ENCODE measurements at places on chromosomes 1 and 21. TPM values are rescaled to one million over a fixed set of nuclear protein-coding genes. Genes with fewer than 3 reads are reported as not detected.

- no peak overlapping the region for H3K27ac ChIP-seq
- H3K27me3 ChIP-seq = no peaks in the 10 kb centered on the region
- no peak overlapping the region for H3K4me3 ChIP-seq
- H3K4me1 ChIP-seq = no peaks in the 10 kb centered on the region
- no peak for DNase-seq
Observed at GRCh38 chr1:107617921-107618320, 347.1 kb downstream of the VAV3 start.

GRCh38 chr1:25797939-25798338, 2.1 kb upstream of the SELENON start:
- no peak overlapping the region for H3K4me3 ChIP-seq
- no peaks in the 10 kb centered on the region for H3K36me3 ChIP-seq
- no peak overlapping the region for H3K27ac ChIP-seq
- no peaks in the 10 kb centered on the region for H3K27me3 ChIP-seq

- H3K27ac ChIP-seq = peak overlapping the region; percentile 12
- DNase-seq = no peak
- H3K27me3 ChIP-seq = no peaks in the 10 kb centered on the region
- no peak overlapping the region for H3K4me3 ChIP-seq
- peaks cover 58% of the 10 kb centered on the region for H3K4me1 ChIP-seq
- no peaks in the 10 kb centered on the region for H3K36me3 ChIP-seq
Observed at GRCh38 chr1:209105701-209106100, 477.8 kb upstream of the CAMK1G start.

- H3K36me3 ChIP-seq = no peaks in the 10 kb centered on the region
- no peaks in the 10 kb centered on the region for H3K4me1 ChIP-seq
- H3K4me3 ChIP-seq = no peak overlapping the region
- no peak overlapping the region for H3K27ac ChIP-seq
- H3K27me3 ChIP-seq = no peaks in the 10 kb centered on the region
Observed at GRCh38 chr21:22421416-22422180, 1423.4 kb downstream of the NCAM2 start.

GRCh38 chr1:58854576-58854975, 70.7 kb upstream of the JUN start:
- no peak overlapping the region for H3K27ac ChIP-seq
- no peaks in the 10 kb centered on the region for H3K27me3 ChIP-seq
- no peaks in the 10 kb centered on the region for H3K36me3 ChIP-seq
- H3K4me3 ChIP-seq = no peak overlapping the region
- H3K4me1 ChIP-seq = peaks cover 27% of the 10 kb centered on the region
- peak; percentile 36 for DNase-seq

GRCh38 chr1:211099393-211099792, 34.6 kb downstream of the KCNH1 start:
- no peak for DNase-seq
- H3K27ac ChIP-seq = no peak overlapping the region

DNA sequence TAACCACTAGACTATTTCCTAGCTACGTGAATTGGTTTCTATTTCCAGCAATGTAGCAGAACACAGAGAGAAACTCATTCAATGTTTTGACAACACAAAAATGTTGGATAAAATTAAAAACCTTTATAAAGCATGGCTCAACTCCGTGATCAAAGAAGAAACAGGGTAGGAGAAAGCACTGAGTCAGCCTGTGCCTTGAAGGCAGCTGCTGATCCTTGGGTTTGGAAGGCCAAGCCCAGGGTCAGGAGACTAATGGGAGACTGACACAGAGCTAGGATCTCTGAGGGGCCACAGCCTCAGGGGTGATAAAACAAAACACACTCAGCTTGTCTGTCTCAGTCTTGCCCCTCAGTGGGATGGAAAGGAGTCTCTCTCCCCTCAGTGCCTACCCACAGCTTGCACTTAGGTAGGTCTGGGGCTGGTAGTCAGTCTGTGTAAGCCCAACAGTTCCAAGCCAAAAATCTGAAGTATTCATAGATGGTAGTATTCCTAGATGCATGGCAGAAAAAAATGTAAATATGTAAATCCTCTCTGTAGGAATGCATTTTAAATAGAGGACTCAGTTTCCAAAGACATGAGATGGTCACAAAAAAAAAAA, 53.3 kb downstream of the B3GALNT2 start:
- H3K27ac ChIP-seq = no peak overlapping the region
- H3K27me3 ChIP-seq = no peaks in the 10 kb centered on the region
- H3K4me3 ChIP-seq = no peak overlapping the region
- H3K36me3 ChIP-seq = peaks cover 1% of the 10 kb centered on the region
- DNase-seq = no peak

DNA sequence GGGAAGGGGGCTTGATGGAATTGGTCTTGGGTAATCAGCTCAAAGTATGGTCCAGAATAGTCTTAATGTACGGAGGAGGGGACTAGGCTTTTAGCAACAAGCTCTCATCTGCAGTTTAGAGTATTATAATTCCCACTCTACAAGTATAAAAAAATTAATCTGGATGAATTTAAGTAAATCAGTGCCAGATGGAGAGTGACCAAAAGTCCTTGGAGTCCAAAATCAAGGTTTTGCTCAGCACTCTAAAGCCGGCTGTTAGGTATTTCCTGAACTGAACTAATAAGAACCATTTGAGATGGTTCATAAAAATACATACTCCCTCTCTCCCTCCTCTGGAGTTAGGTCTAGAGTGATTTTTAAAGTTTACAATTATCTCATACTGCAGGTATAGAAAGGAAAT, 23.7 kb downstream of the GLUL start:
- no peak for DNase-seq
- no peak overlapping the region for H3K4me3 ChIP-seq
- H3K4me1 ChIP-seq = no peaks in the 10 kb centered on the region
- H3K27me3 ChIP-seq = peaks cover 2% of the 10 kb centered on the region

DNA sequence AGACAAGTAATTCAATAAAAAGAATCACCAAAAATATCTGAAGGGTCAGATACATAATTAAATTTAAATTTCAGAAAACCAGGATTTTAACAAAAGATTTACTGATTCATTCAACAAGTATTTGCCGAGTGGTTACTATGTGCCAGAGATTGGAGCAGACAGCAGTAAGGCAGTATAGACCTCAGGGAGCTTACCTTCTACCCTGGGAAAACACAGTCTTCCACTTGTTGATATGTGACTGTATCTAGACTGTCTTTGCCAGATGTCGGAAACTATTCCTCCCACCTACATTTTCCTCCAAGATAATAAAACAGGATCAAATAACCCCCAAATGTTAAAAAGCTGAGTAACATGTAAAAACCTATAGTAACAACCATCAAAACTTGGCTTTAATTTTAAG, 6.2 kb downstream of the HNRNPR start:
- H3K27ac ChIP-seq = no peak overlapping the region
- H3K4me3 ChIP-seq = no peak overlapping the region
- DNase-seq = no peak
- peaks cover 2% of the 10 kb centered on the region for H3K36me3 ChIP-seq
- H3K27me3 ChIP-seq = no peaks in the 10 kb centered on the region
- peaks cover 3% of the 10 kb centered on the region for H3K4me1 ChIP-seq

DNA sequence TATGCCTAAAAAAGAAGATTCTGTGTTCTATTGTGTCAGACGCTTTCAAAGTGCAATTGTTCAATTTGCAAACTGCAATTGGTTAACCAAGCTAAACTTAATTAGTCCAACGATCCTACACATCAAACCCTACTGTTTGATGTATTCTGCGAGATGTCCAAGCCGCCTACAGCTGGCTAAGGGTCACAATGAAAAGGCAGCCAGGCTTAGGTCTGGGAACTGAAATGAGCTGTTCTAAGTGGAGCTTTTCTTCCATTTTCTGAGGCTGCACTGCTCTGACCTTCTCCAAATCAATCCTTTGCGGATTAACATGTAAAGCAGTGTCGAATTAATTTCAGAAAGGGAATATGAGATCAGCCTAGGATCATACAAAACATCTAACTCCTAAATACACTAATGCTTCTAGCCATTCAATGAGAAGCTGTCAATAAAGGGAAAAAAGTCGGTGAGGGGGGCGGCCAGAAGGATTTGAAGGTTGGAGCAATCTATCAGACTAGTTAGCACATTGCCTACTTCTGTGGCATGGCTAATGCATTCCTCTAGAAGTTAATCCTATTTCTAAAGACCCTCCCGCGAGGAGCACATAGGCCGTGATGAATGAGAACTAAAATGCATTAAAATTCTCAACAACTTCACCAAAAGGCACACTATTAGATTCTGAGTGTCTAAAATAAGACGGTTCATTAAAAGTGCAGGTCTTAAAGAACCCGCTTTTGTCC, 119.0 kb downstream of the SIM2 start:
- no peak for DNase-seq
- H3K27ac ChIP-seq = no peak overlapping the region
- no peaks in the 10 kb centered on the region for H3K27me3 ChIP-seq
- no peaks in the 10 kb centered on the region for H3K4me1 ChIP-seq
- H3K4me3 ChIP-seq = no peak overlapping the region

GRCh38 chr1:223208164-223209076, 65.4 kb upstream of the TLR5 start:
- H3K4me3 ChIP-seq = no peak overlapping the region
- H3K27me3 ChIP-seq = no peaks in the 10 kb centered on the region
- no peak overlapping the region for H3K27ac ChIP-seq
- no peaks in the 10 kb centered on the region for H3K4me1 ChIP-seq
- no peak for DNase-seq
- H3K36me3 ChIP-seq = no peaks in the 10 kb centered on the region

- H3K36me3 ChIP-seq = no peaks in the 10 kb centered on the region
- H3K4me3 ChIP-seq = no peak overlapping the region
- no peaks in the 10 kb centered on the region for H3K4me1 ChIP-seq
- H3K27ac ChIP-seq = no peak overlapping the region
Observed at GRCh38 chr1:55443175-55443915, 228.2 kb upstream of the USP24 start.

- H3K36me3 ChIP-seq = no peaks in the 10 kb centered on the region
- DNase-seq = no peak
- H3K4me3 ChIP-seq = peak overlapping the region; percentile 99
- H3K27me3 ChIP-seq = no peaks in the 10 kb centered on the region
- peak overlapping the region; percentile 79 for H3K27ac ChIP-seq
Observed at GRCh38 chr1:10033359-10033845, 644 bp downstream of the UBE4B start.

- no peak for DNase-seq
- no peaks in the 10 kb centered on the region for H3K4me1 ChIP-seq
- no peak overlapping the region for H3K27ac ChIP-seq
- H3K4me3 ChIP-seq = no peak overlapping the region
- H3K36me3 ChIP-seq = no peaks in the 10 kb centered on the region
- no peaks in the 10 kb centered on the region for H3K27me3 ChIP-seq
Observed at GRCh38 chr1:213041443-213041842, 9.6 kb upstream of the RPS6KC1 start.

DNA sequence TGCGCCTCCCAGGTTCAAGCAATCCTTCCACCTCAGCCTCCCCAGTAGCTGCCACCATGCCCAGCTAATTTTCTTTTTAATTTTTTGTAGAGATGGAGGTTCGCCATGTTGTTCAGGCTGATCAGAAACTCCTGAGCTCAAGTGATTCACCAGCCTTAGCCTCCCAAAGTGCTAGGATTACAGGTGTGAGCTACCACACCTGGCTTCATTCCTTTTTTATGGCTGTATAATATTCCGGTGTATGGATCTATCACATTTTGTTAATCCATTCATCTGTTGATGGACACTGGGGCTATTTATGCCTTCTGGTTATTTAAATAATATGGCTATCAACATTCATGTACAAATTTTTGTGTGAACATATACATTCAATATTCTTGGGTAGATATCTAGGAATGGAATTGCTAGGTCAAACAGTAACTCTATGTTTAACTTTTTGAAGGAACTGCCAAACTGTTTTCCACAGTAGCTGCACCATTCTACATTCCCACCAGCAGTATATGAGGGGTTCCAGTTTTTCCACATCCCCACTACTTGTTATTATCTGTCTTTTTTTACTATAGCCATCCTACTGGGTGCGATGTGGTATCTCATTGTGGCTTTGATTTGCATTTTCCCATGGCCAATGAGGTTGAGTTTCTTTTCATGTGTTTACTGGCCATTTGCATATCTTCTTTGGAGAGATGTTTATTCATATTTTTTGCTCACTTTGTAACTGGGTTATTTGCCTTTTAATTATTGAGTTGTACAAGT, 11.0 kb downstream of the SLC27A3 start:
- no peaks in the 10 kb centered on the region for H3K27me3 ChIP-seq
- H3K36me3 ChIP-seq = no peaks in the 10 kb centered on the region
- H3K27ac ChIP-seq = peak overlapping the region; percentile 52

DNA sequence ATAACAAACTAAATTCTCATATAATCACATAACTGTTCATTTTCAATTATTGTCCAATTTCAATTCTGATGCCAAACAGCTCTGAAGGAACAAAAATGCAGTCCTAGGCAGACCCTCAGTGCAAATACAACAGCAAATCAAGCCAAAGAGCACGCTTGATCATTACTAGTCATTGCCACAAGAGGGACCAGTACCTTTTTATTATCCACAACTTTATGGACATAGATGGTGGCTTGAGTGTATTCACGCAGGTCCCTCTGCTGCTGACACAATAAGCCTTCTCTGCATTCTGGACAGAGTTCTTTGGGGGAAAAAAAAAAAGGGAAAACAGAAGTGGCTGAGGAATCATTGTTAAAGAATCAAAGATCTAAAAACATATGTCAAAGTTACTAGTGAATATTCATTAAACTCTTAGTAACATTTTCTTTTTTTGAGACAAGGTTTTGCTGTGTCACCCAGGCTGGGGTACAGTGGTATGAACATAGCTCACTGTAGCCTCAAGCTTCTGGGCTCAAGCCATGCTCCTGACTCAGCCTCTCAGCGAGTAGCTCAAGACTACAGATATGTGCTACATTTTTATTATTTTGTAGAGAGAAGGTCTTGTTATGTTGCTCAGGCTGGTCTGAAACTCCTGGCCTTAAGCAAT, 34.3 kb upstream of the RAP1GAP start:
- no peak for DNase-seq
- peaks cover 7% of the 10 kb centered on the region for H3K36me3 ChIP-seq
- no peak overlapping the region for H3K4me3 ChIP-seq
- H3K27me3 ChIP-seq = no peaks in the 10 kb centered on the region

Gene MAN1C1
- 0.19 TPM for total RNA-seq

Gene KCNJ10
- not detected for total RNA-seq

Gene KCNE1
- total RNA-seq = not detected

Gene PKLR
- total RNA-seq = 0.13 TPM

Gene KIF17
- 0.45 TPM for total RNA-seq
